ENCODE measurements at places on chromosomes 4 and X.

GRCh38 chr4:151167561-151167960 is 68.1 kb downstream of the RPS3A start:
- DNase-seq = no peak

GRCh38 chr4:146465628-146466027 is 56.1 kb downstream of the SLC10A7 start:
- no peak for DNase-seq

- DNase-seq = no peak
Measured at GRCh38 chr4:82680834-82681233, 117.8 kb downstream of the SCD5 start.

GRCh38 chr4:15294832-15295231 is 133.0 kb upstream of the C1QTNF7 start:
- no peak for DNase-seq

- DNase-seq = no peak
Measured at GRCh38 chr4:138217567-138217966, 24.6 kb downstream of the SLC7A11 start.

- no peak for DNase-seq
Measured at GRCh38 chrX:95291561-95291960, 1393.1 kb upstream of the DIAPH2 start.

- DNase-seq = no peak
Measured at GRCh38 chr4:81509191-81509590, 37.5 kb upstream of the RASGEF1B start.

- no peak for DNase-seq
Measured at GRCh38 chr4:58064653-58065052, 954.5 kb upstream of the IGFBP7 start.

GRCh38 chr4:100780126-100780525 is 262.3 kb upstream of the EMCN start:
- DNase-seq = no peak

GRCh38 chrX:47523713-47524166 is 37.3 kb upstream of the ARAF start:
- no peak for DNase-seq

DNA sequence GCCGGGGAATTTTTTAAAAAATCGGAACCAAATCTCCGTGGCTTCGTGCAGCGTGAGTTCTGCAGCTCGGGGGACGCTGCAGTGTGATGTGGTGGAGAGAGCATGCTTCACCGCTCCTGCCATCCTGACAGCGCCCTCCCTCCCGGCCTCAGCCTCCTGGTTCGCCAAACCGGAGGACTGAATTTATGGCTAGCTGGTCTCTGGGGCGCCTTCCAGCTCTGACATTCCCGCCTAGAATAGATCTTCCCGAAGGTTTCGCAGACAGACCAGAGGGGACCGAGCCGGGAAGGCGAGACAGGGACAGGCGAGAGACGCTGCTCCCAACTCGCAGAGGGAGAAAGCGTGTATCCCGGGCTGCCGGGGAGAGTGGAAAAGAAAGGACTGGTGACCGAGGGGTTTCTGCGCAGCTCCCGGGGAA is 25.9 kb downstream of the HOPX start:
- no peak for DNase-seq

- DNase-seq = no peak
Measured at GRCh38 chr4:187940299-187940698, 55.3 kb upstream of the ZFP42 start.

DNA sequence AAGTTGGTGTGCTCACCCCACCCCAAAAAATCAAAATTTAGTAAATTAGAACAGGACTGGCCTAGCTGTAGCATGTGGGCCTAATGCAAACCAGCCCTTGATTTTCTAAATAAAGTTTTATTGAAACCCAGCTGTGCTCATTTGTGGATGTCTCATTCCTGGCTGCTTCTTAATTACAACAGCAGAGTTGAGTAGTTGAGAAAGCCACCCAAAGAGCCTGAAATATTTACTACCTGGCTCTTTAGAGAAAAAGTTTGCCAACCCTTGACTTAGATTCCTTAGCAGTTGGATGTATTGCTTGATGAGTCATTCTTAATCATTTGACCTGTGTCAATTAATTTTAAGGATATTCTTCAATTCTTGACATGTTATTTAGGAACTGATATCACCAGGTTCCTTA is 168.3 kb upstream of the PUDP start:
- no peak for DNase-seq

DNA sequence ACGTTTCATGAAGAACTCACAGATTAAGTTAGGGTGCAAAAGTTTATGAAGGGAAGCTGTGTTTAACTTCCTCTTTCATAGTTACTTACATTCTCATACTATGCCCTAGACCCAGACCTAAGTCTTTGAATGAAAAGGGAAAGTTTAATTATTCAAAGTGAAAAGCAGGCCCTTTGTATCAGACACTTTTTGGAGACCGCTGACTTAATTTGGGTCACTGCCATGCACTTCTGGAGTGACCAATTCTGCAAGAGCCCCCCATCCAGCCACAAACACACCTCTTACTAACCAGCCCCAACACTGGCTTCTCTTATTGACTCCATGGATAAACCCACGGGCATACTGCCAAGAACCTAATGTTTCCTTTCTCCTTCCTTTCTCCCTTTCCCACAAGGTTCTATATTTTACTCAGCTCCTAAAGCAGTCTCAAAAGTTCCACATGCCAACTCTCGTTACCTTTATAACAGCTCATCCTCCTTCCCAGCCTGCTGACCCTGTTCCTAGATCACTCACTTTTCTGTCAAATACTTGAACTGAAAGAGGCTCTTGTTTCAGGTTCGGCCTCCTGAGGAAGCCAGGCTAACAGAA is 34.5 kb downstream of the ABCE1 start:
- no peak for DNase-seq

GRCh38 chr4:109978704-109979454 is 66.2 kb downstream of the EGF start:
- no peak for DNase-seq

GRCh38 chr4:4384837-4385236 is 2.1 kb upstream of the NSG1 start:
- no peak for DNase-seq

DNA sequence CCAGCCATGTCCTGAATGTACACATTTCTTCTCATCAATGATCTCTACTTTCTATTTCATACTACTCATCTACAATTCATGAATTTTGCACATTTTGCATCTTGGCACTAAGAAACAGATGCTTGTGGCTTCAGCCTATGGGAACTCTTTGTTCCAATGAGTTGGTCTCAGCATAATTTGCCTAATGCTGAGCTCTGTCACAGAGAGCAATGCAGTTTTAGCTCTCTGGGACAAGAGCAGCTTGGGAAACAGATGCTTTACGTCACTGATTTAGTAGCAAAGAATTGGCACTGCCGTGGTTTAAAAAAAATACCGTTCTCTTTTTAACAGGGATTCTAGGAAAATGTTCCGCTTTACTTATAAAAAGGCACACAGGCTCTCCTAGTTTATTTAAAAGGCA is 162.4 kb downstream of the WDFY3 start:
- no peak for DNase-seq

DNA sequence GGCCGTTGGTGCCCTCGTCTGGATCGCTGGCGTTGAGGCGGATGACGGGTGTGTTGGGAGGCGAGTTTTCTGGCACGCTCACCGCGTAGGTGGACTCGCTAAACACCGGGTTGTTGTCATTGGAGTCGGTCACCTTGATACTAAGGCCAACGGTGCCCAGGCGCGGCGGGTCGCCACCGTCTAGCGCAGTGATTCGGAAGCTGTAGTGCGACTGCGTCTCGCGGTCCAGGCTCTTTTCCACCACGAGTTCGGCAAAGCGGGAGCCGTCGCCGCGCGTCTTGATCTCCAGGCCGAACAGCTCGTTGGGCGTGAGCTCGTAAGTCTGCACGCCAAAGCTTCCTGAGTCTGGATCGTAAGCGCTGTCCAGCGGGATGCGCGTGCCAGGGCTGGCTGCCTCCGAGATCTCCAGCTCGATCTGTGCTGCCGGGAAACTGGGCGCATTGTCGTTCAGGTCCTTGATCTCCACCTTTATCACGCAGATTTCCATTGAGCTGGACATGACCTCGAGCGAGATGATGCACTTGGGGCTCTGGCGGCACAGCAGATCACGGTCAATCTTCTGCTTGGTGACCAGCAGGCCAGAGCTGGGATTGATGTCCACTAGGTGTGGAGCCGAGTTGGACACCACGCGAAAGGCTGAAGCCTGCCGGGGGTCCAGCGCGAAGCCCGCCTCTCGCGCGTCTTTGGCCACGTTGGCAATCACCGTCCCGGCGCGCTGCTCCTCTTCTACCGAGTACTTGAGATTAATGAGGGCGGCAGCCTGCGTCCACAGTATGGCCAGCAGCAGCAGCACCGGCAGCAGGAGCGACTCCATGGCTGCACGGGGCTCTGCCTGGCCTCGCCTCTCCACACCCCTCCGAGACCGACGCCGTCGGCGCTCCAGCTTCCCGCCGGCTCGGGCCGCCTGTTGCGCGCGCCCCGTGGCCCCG is 2.0 kb downstream of the PCDH19 start:
- no peak for DNase-seq

DNA sequence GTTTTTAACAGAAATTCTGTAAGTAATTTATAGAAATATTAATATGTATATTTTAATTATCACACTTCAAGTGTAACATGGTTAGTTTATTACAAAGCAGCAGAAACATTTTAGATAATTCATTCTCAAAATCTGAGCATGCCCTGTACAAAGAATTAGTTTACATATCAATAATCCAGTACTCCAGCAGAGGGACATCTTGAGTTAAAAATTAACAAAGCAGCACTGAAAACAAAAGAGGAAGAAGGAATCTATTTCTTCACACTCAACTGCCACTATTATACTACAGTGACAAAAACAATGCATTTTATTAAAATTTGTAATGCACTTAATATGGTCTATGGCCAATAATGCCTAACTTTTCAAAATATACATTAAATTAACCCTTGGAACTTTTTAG is 179.1 kb upstream of the KLHL4 start:
- no peak for DNase-seq

DNA sequence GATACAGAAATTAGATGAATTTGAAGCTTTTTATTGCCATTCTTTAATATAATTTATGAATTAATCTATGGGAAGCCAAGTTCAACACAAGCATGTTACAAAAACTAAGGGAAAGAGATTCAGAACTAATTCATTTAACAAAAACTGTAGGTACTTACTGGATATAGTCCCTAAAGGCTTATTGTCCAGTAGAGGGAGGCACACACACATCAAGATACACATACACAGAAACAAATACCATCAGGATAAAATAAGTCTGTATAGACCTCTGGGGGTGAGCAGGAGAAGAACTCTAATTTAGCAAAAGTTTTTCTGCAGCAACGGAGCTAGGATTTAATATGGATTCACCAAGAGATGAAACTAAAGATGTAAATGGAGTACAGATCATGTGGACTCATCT is 83.0 kb upstream of the IL13RA1 start:
- no peak for DNase-seq

GRCh38 chrX:41895826-41896225 is 27.5 kb downstream of the CASK start:
- no peak for DNase-seq

DNA sequence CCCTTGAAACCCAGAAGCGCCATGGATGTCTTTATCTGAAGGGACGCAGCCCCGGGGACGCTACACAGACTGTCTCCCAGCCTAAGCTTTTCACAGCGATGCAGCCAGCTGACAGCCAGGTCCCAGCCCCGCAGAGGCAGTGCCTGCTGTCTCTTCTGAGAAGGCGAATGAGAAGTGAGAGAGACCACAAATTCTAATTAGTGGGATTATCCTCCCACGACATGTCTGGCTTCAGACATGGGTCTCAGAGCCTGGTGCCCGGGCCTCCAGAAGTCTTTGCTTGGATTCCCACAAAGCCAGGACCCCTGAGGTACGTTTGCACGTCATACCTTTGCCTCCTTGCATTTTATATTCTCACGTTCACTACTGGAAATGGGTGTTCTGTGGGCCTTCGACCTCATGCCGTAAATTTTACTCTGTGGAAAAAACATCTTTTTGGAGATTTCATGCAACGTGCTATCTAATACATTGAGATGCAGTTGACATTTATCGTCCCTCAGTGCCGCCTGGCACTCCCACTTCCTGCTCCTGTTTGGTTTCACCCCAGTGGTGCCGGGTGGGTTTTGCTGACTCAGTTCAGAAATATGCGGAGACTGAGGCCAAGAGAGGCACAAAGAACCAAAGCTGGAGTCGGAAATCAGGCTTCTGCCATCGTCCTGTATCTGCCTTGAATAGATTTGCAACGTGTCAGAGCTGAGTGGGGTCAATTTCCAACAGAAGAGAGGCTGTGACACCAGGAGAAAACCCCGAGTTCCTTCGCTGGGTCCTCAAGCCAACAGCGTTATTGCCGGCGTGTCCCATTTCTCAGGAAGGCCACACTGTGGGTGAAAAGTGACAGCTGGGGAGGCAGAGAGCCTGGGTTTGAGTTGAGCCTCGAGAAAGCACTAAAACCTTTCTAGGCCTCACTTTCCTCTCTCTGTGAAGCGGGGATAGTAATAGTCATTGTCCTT is 114.4 kb downstream of the STK32B start:
- DNase-seq = no peak

DNA sequence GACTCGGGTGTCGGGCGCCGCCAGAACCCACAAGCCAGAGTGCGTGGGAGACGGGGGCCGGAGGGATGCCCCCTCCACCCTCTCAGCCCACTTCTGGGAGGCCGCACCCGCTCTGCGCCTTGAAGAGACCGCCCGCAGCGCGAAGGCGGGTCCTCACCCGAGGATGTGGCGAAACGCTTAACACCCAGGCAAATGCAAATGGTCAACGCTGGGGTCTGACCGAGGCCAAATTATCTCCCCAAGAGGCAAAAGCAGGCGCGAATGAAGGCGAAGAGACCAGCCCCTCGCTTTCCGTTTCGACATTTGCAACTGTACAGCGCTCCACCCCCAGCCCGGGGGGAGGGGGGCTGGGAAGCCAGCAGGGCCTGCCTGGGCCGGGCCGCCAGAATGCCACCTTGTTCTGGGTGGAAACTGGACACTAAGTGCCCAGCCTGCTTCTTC is 137.7 kb upstream of the ZIC3 start:
- DNase-seq = no peak

DNA sequence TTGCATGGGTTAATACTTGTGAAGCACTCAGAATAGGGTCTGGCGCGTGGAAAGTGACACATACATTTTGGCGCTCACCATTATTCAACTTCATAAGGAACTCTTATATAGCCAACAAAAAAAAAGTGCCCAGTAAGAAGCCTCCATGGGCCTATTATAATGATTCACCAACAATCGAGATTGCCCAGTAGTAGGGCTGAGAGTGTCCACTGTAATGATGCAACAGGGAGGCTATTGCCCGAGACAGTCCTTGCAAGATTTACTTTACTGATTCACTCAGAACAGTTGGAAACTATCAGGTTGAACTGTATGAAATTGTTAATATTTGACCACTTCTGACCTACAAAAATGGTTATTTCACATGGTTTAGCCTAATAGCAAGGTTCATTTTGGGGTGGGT is 86.0 kb downstream of the PJA1 start:
- no peak for DNase-seq

GRCh38 chrX:65508851-65509250 is 25.7 kb downstream of the LAS1L start:
- no peak for DNase-seq

DNA sequence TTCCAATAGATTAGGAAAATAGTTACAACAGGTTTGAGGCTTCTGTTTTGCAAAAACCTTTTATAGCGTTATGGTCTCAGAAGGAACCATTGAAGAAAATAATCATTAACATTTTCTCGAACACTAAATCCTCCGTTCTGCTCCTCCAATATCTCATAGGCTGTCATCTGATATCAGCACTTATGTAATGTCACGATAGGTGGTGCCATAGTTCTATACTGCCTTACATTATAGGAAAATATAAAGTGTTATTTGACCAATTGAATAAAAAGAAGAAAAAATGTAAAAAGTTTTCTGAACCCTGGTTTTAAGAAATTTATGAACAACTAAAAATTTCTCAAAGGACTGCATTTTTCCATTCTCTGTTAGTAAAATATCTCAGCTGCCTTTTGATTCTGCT is 291.4 kb downstream of the RPA4 start:
- no peak for DNase-seq
